NCI-H1105 treated with DMSO at 0.1 percent for 48 hours (cell line): ENCODE measurements at places on chromosomes 6 and 20.

GRCh38 chr20:1103751-1104150 lies 14.7 kb upstream of the PSMF1 start:
- DNase-seq = no peak

- DNase-seq = no peak
Observed at GRCh38 chr6:34259529-34260069, 10.8 kb upstream of the SMIM29 start.

- peak; percentile 96 for DNase-seq
Observed at GRCh38 chr6:156013155-156013554, 557.5 kb upstream of the NOX3 start.

DNA sequence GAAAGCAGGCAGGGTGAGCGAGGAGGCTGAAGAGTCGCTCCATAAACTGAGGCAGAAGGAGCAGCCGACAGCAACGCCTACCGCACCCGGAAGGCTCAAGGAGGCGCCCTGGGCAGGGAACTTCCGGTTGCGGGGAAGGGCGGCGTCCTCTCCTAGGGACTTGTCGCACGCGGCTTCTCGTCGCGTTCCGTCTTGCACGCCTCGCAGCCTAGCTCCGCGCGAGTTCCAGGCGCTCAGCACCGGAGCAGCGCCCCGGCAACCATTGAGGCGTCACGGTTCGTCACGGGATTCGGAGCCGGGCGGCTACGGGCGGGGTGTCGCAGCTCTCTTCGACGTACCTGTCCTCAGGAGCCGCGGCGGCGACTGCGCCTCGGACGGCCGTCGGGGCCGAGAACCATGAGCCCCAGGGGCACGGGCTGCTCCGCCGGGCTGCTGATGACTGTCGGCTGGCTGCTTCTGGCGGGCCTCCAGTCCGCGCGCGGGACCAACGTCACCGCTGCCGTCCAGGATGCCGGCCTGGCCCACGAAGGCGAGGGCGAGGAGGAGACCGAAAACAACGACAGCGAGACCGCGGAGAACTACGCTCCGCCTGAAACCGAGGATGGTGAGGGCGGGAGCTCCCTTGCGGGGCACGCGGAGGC lies at the start of gene SPACA1:
Gene SPACA1, plus strand, starts transcription at position 332 of the 641 bp plus-strand sequence. Its CDS starts 65 bp downstream, at position 397.
- DNase-seq = no peak

GRCh38 chr6:134177753-134178160 lies 125.3 kb upstream of the SLC2A12 start:
- no peak for DNase-seq

DNA sequence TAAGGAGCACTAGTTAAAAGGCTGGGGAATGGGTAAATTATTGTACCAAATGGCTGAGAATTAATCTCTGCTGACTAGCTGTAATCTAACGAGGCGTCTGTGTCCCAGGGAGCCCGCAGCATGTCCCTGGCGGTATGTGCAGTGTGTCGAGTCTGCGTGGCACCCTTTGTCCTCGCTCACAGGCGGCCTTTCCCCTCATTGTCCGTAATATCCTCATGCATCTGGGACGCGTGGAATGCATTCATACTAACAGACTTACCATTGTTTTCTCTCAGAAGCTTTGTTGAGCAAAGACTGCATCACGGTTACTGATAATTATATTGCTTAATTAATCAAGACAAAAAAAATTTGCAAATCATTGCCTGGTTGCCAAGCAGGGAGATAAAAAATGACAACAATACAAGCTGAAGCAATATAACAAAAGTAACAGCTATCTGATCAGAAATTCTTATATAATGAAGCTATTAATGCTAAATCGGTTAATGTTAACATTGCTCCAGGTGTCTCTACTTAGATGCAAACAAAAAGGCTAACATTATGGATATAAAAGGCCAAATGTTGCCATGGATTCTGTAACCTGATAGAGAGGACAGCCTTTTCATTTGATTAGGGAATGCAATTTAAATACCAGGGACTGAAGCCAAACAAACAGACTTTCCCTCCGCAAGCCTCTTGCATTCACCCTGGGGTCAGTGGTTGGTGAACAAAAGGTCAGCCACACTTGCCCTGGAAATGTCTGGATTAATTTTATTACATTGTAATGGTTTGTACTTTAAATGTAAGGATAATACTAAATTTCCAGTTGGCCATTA lies 124.8 kb downstream of the INSM1 start:
- DNase-seq = peak; percentile 95

- DNase-seq = no peak
Observed at GRCh38 chr6:32589596-32590449, at the start of gene HLA-DRB1. Gene HLA-DRB1, minus strand, starts transcription at chr6:32589848. Its CDS starts 106 bp downstream, at chr6:32589742.

GRCh38 chr6:169978615-169979161 lies 227.3 kb downstream of the ERMARD start:
- DNase-seq = no peak
